ENCODE measurements at places on chromosomes 1 and 21.

- no peak for DNase-seq
Observed at GRCh38 chr21:35932232-35932911, 128.0 kb downstream of the SETD4 start.

GRCh38 chr1:230772457-230773395 lies 25.5 kb downstream of the CAPN9 start:
- DNase-seq: no peak

GRCh38 chr1:26469558-26469957 lies 2.7 kb upstream of the HMGN2 start:
- no peak for DNase-seq

DNA sequence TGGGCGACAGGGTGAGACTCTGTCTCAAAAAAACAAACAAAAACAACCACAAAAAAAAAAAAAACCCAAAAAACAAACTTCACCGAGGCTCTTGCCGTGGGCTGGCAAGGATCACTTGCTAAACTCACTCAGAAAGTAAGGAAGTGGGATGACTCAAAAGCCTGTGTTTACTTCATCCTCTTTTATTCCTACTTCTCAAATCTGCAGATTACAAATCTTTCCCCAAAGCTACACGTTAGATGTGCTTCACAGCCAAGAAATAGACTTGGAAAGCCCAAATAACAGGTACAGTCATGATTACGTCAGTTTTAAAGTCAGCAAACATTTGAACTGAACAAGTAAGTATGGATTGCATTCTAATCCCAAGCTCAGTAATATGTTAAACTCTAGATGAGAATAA lies 359.3 kb downstream of the ADGRL2 start:
- no peak for DNase-seq

DNA sequence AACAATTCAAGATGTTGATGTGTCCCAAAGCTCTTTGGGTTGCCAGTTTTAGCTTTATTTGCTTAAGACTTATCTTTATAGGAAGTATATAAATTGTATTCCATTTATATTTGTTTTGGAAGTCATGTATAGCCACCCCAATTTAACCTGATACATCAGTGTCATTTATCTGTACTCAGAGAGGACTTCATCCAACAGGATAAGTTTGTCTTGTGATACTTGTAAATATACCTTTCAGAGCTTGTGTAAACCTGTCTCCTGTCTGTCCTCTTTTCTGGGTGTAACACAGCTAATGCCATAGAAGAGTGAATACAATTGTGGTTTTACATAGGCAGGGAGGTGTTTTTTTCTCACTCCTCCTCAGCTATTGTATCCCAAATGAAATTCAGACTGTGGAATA lies 10.4 kb downstream of the PTGFR start:
- DNase-seq: no peak

- DNase-seq: no peak
Observed at GRCh38 chr1:19489996-19490395, 4.7 kb upstream of the CAPZB start.

- DNase-seq: no peak
Observed at GRCh38 chr21:26965040-26965906, 1.6 kb downstream of the ADAMTS5 start.

DNA sequence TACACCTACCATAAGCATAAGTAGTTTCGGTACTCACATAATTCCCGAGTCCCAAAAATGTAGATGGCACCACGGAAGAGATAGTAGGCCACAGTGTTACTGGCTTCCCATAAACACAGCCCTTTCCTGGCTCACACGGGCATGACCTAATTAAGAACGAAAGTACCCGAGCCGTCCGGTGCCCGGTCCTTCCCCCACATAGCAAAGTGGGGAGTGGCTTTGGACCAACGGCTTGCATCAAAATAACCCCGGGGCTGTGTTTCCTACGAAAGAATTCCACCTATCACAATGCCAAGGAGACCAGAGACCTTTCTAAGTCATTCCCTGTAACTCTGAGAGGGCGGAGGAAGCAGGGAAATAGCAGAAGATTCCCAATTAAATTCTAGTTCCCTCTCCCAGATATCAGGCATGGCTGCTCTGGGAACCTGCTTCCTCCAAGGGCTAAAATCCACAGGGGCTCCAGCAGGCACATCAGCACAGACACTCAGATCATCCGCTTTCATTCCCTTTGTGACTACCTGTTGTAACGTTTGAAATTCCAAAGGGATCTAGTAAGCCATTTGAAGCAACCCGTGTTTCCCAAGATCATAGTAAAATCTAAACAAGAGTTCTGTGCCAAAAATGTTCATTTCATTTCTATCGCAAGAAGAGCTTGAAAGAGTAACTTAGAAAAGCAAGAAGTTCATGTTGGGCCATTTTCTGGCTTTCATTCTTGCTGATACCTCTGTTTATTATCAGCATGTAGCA lies at the start of gene TMPRSS3:
Gene TMPRSS3, minus strand, starts transcription at position 148 of the 747 bp plus-strand sequence. CDS start 635 bp downstream, outside the sequence.
- DNase-seq: no peak

GRCh38 chr1:47181095-47181954 lies 8.5 kb downstream of the PDZK1IP1 start:
- DNase-seq: no peak

DNA sequence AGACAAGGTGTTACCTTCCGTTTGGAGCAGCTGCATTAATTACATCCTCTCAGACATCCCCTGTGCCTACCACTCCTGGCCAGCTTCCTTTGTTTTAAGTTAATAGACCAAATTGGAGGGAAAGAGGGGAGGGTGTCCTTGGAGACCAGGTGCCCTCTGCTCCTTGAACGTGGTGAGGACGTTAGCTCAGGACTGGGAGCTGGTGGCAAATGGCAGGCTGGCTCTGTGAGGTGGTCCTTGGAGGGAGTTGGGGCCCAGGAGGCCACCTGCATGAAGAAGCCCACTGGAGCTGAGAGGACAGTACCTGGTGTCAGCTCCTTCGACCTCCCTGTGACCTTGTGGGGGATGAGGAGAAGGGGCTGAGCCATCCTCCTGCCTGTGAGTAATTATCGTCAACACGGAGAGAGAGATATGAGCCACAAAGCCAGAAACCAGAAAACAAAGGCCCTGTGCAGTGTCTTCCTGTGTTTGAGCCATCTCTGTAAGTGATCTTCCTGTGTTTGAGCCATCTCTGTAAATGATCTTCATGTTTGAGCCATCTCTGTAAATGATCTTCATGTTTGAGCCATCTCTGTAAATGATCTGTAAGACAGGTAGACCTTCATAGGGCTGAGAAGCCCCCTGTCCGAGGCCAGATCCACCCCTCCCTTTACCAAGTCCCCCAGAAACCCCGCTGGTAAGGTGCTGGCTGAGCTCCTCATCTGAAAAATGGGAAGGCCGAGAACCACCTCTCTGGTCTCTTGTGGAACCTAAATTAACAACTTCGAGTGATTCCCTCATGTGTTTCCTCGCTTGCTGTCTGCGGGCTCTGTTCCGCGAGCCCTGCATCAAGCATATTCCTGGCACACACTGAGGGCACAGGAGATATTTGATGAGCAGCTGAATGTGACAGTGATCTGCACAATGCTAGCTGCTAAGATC lies 126.0 kb downstream of the CAMTA1 start:
- no peak for DNase-seq

DNA sequence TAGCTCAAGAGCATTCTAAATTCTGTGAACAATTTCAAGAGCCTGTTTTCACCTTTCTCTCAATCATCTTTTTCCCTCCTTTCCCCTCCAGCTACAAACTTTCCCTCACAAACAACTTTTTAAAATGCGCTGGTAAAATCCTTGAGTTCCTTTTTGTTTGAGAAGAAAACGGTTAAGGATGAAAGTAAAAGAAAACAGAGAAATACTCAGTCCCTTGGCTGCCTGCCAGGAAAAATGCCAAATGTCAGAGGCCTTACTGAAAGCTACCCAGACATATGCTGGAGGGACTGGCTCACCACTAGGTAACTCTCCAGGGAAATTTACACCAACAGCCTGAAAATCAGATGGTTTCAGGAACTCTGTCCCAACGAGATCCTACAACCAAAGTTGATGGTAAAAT lies 11.0 kb upstream of the SERBP1 start:
- DNase-seq: no peak

DNA sequence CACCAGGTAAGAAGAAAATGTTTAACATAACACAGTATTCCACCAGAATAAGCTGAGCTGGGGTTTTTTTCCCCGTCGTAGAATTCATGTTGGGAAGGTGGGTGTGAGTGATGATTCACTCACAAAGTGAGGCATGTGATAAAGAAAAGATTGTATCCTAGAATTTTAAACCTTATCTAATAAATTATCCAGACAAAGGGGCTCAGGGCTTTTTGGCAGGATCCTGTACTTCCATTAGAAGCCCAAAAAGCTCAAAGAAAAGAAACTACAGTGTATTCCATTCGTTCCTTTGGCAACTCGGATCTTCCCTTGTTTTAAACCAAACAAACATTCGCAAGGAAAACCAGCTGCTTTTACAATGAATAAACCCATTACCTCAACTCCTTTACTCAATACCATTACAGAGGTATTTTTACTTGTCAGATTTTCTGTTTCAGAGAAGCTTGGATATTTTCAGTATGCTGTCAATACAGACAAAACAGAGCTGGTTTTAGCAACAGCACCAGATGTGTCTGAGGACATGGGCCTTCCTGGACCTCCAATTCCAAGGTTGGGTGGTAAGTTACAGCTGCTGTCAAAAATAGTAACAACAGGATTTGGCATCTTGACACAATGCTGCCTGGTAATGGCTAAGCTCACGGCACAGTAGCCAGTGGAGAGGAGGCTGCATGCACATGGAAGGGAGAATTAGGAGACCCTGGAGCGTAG lies 159.9 kb upstream of the RUNX1 start:
- DNase-seq: no peak
